ENCODE measurements at places on chromosomes 13 and 19. TPM values are rescaled to one million over a fixed set of nuclear protein-coding genes. Genes with fewer than 3 reads are reported as not detected.

- no peaks in the 10 kb centered on the region for H3K27me3 ChIP-seq
- DNase-seq: no peak
- no peaks in the 10 kb centered on the region for H3K36me3 ChIP-seq
- H3K27ac ChIP-seq: no peak overlapping the region
- no peaks in the 10 kb centered on the region for H3K4me1 ChIP-seq
Observed at GRCh38 chr19:5025027-5025426, 56.1 kb downstream of the KDM4B start.

GRCh38 chr19:33280351-33280921 is 21.9 kb downstream of the CEBPA start:
- no peak overlapping the region for H3K27ac ChIP-seq
- no peaks in the 10 kb centered on the region for H3K27me3 ChIP-seq
- DNase-seq: no peak
- peaks cover 12% of the 10 kb centered on the region for H3K4me1 ChIP-seq
- no peak overlapping the region for H3K4me3 ChIP-seq

DNA sequence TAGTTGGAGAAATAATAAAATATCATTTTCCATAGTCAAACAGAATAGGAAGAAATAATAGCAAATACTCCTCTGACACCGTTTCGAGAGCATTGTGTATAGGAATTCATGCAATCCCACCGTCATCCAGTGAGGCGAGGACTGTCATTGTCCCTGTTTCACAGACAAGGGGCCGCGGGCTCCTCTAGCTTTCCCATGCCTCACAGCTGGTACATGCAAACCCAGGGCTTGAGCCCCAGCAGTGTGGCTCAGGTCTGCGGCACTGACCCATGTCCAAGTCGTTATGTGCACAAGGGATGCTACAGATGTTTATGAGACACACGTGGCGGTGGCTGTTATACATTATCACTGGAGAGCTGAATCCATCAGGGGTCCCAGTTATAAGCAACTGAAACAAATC is 18.5 kb upstream of the ATP11A start:
- H3K36me3 ChIP-seq: no peaks in the 10 kb centered on the region
- H3K27me3 ChIP-seq: no peaks in the 10 kb centered on the region
- DNase-seq: no peak

OR10H1 gene
- not detected for total RNA-seq

- no peaks in the 10 kb centered on the region for H3K36me3 ChIP-seq
- H3K27me3 ChIP-seq: no peaks in the 10 kb centered on the region
- no peak overlapping the region for H3K27ac ChIP-seq
- no peaks in the 10 kb centered on the region for H3K4me1 ChIP-seq
- H3K4me3 ChIP-seq: no peak overlapping the region
- DNase-seq: no peak
Observed at GRCh38 chr19:19562665-19563347, 24.7 kb downstream of the CILP2 start.

GRCh38 chr19:15101479-15102082 is 5.6 kb upstream of the SYDE1 start:
- H3K4me3 ChIP-seq: no peak overlapping the region
- no peak overlapping the region for H3K27ac ChIP-seq
- no peaks in the 10 kb centered on the region for H3K27me3 ChIP-seq
- no peaks in the 10 kb centered on the region for H3K4me1 ChIP-seq
- no peaks in the 10 kb centered on the region for H3K36me3 ChIP-seq

RABAC1 gene
- total RNA-seq: 124 TPM

DNA sequence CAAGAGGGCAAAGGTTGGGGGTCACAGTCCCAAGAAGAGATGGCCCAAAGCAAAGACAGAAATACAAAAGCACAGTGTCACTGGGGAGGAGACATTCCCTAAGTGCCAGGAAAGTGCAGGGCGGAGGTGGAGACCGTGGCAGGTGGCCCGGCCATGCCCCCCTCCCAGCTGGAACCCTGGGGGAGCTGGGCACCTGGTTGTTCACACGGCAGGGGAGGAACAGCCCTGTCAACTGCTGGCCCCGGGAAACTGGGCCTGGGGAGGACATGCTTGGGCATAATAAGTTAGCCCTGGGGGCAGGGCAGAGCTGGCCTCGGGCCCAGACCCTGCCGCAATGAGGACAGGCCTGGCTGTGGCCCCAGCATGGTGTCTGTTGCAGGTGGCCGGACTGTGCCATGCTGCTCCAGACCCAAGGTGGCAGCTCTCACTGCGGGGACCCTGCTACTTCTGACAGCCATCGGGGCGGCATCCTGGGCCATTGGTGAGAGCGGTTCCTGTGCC is 7.4 kb downstream of the HPN start:
- H3K36me3 ChIP-seq: no peaks in the 10 kb centered on the region
- DNase-seq: no peak
- no peaks in the 10 kb centered on the region for H3K27me3 ChIP-seq
- no peak overlapping the region for H3K4me3 ChIP-seq
- peaks cover 11% of the 10 kb centered on the region for H3K4me1 ChIP-seq

S1PR4 gene
- total RNA-seq: not detected

DNA sequence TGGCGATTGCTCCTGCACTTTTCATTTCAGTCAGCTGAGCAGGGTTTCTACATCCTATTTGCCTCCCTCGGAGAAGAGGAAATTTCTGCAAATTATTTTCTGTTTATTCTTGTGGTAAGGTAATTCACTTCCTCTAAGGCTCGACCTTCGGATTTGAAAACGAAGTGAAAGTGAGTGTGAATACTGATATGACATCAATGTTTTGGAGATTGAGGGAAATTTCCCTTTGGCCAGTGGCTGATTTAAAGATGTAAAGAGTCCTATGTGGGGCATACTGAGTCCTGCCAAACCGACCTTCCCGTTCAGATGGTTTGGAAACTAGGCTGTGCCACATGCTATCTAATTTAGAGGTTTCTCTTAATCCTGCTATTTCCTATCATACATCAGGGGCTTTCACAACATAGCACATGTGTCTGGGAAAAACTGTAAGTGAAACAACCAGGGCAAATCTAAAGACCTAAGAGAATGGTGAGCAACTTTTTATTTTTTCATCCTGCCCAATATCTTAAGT is 112.3 kb downstream of the POSTN start:
- H3K36me3 ChIP-seq: no peaks in the 10 kb centered on the region
- H3K27me3 ChIP-seq: no peaks in the 10 kb centered on the region
- no peak overlapping the region for H3K27ac ChIP-seq
- no peak for DNase-seq
- H3K4me1 ChIP-seq: no peaks in the 10 kb centered on the region
- H3K4me3 ChIP-seq: no peak overlapping the region

DNA sequence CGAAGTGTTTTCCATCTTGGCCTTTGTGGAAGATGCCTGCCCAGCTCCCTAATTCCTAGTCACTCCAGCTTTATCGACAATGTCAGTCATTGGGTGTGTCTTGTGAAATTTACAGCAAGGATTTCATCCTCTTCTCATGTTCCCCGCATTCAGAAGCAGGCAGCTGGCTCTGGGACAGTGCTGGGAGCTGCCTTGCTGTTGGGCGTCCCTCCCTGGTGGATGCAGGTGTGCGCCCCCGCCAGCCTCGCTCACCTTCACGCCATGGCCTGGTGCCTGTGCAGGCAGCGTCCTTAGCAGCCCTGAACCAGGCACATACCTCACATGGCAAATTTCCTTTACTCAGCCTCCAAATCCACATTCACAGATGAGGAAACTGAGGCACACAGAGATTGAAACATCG is 39.7 kb upstream of the TFDP1 start:
- H3K27ac ChIP-seq: no peak overlapping the region
- H3K36me3 ChIP-seq: peaks cover 3% of the 10 kb centered on the region
- no peaks in the 10 kb centered on the region for H3K4me1 ChIP-seq
- no peak for DNase-seq

LILRA6 gene
- total RNA-seq: not detected

DNA sequence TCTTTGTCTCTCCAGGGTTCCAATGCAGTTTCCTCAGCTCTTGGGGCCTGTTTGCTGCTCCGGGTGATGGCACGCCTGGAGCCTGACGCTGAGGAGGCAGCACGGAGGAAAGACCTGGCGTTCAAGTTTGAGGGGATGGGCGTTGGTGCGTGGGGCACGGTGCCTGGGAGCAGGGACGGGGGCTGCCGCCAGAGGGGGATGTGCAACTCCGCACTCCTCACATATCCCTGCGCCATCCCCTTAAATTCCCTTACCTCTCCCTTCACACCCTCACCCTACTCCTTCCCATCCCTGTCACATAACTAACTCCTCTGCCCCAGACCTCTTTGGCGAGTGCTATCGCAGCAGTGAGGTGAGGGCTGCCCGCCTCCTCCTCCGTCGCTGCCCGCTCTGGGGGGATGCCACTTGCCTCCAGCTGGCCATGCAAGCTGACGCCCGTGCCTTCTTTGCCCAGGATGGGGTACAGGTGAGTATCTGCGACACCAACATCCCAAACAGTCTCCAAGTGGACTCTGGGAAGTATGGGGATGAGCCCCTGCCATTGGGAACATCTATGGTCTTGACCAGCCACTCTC is 31.1 kb downstream of the TRPM4 start:
- DNase-seq: peak; percentile 62
- no peak overlapping the region for H3K4me3 ChIP-seq
- no peaks in the 10 kb centered on the region for H3K27me3 ChIP-seq
- H3K36me3 ChIP-seq: no peaks in the 10 kb centered on the region
- no peaks in the 10 kb centered on the region for H3K4me1 ChIP-seq

RHPN2 gene
- total RNA-seq: 36.2 TPM

DNA sequence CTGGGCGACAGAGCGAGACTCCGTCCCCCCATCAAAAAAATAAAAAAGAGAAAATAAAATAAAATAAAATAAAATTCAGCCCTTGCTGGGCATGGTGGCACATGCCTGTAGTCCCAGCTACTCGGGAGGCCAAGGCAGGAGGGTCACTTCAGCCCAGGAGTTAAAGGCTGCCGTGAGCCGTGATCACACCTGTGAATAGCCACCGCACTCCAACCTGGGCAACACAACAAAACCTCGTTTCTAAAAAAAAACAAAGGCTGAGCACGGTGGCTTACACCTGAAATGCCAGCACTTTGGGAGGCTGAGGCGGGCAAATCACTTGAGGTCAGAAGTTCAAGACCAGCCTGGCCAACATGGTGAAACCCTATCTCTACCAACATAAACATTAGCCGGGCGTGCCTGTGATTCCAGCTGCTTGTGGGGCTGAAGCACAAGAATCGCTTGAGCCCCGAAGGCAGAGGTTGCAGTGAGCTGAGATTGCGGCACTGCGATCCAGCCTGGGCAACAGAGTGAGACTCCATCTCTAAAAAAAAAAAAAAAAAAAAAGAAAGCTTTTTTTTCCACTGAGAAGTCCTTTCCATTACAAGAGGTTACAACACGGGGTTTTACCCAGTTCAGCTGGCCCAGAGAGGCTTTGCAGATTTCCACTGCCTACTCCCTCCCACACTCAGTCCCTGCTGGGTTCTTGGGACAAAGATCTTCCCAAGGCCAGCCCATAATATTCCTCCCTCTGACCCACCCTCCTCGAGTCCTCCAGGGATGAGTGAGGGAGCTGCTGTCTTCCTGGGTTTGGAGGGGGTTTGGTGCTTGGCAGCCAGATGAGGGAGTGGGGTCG is 6.4 kb downstream of the ANGPTL4 start:
- peaks cover 6% of the 10 kb centered on the region for H3K27me3 ChIP-seq
- H3K27ac ChIP-seq: no peak overlapping the region
- peaks cover 7% of the 10 kb centered on the region for H3K4me1 ChIP-seq
- H3K36me3 ChIP-seq: no peaks in the 10 kb centered on the region
- DNase-seq: no peak

DNA sequence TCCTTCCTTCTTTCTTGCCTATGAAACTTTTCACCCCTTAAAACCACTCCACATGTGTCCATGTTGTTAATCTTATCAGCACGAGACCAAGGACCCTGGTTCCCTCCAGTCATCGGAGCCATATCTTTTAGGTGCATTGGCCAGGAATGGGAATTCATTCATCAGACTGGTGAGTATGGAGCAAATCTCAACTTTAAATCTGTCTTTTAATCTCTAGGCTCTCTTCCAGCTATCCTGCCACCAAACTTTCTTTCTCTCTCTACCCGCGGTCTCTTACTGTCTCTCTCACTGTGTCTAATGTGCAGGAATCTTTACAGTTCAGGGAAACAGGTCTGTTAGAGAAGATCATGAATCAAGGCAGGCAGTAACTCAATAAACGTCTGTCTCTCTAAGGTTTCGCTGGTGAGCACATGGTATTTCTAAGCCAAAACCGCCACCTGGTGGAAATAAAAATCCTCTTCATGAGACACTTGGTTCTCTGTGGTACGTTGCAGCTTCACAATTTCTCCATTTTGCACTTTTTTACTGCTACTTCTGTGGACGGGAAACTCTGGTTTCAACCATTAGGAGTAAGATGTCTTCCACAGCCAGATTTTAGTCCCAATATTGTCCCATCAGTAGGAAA is 16.1 kb downstream of the LGALS16 start:
- no peaks in the 10 kb centered on the region for H3K27me3 ChIP-seq
- no peaks in the 10 kb centered on the region for H3K36me3 ChIP-seq
- DNase-seq: peak; percentile 15

DNA sequence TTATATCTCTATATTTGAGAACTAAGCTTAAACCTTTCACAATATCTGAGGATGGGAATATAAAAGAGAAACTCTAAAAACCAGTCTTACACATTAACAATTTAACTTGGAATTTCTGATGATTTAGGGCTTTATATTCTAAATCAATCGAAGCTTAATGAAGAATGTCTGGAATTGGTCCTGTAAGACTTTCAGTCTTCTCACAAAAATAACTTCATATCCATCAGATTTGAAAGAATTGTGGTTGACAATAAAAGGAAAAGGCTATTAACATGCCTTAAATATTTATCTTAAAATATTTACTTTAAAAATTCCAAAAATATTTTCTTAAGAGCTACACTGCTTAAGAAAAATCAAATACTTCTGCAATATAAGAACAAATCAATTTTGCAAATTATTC is 27.3 kb downstream of the MYCBP2 start:
- no peak overlapping the region for H3K27ac ChIP-seq
- DNase-seq: no peak
- H3K4me3 ChIP-seq: no peak overlapping the region
- no peaks in the 10 kb centered on the region for H3K27me3 ChIP-seq

MPHOSPH8 gene
- total RNA-seq: 20.5 TPM

ZNF575 gene
- not detected for total RNA-seq

GRCh38 chr19:6610934-6611852 is 20.2 kb upstream of the CD70 start:
- H3K27me3 ChIP-seq: no peaks in the 10 kb centered on the region
- no peak overlapping the region for H3K4me3 ChIP-seq
- no peaks in the 10 kb centered on the region for H3K36me3 ChIP-seq
- H3K27ac ChIP-seq: no peak overlapping the region
- no peaks in the 10 kb centered on the region for H3K4me1 ChIP-seq

NKPD1 gene
- total RNA-seq: 0.38 TPM

DNA sequence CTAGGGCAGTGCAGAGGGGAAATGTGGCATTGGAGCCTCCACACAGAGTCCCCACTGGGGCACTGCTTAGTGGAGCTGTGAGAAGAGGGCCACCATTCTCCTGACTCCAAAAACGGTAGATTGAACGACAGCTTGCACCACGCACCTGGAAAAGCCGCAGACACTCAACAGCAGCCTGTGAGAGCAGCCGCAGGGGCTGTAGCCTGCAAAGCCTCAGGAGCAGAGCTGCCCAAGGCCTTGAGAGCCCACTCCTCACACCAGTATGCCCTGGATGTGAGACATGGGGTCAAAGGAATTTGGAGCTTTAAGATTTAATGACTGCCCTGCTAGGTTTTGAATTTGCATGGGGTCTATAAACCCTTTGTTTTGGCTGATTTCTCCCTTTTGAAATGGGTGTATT is 31.7 kb downstream of the NEK5 start:
- no peak for DNase-seq
- no peaks in the 10 kb centered on the region for H3K36me3 ChIP-seq
- no peaks in the 10 kb centered on the region for H3K27me3 ChIP-seq
- no peak overlapping the region for H3K4me3 ChIP-seq
- H3K27ac ChIP-seq: no peak overlapping the region

- H3K4me3 ChIP-seq: no peak overlapping the region
- no peaks in the 10 kb centered on the region for H3K4me1 ChIP-seq
- no peaks in the 10 kb centered on the region for H3K27me3 ChIP-seq
- no peak overlapping the region for H3K27ac ChIP-seq
- H3K36me3 ChIP-seq: no peaks in the 10 kb centered on the region
Observed at GRCh38 chr13:113413898-113414282, 39.4 kb downstream of the ADPRHL1 start.
